DMS 273 treated with DMSO at 0.1 percent for 48 hours (cell line): ENCODE measurements at places on chromosomes 11 and 22.

GRCh38 chr11:17472467-17472866 lies 4.2 kb downstream of the ABCC8 start:
- DNase-seq, result no peak

GRCh38 chr11:109039611-109040010 lies 374.7 kb downstream of the DDX10 start:
- no peak for DNase-seq

- DNase-seq, result no peak
Observed at GRCh38 chr22:37559901-37560607, at the start of gene CDC42EP1. TSS of gene CDC42EP1 (plus strand) at chr22:37560480. CDS start at chr22:37566350, 5,870 bp downstream.

GRCh38 chr22:23163665-23164064 lies 16.6 kb upstream of the BCR start:
- DNase-seq, result peak; percentile 28

DNA sequence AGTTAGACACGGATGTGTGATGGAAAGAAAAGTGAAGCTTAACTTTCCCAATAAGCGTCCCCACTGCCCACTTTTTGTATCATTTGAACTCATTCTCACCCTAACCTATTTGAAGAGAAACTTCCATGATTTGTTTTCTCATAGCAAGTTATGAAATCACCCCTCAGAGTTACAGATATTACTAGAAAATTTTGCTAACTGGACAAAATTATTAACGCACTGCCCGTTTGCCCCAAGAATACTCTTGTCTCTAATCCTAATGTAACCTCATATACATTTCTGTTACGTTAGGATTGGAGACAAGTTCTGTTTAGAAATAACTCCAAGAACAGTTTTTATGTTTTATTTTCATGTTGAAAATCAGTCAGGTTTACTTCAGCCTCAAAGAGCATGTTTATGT lies 25.5 kb downstream of the TOM1 start:
- DNase-seq, result no peak

- DNase-seq, result no peak
Observed at GRCh38 chr11:11075515-11076171, 217.8 kb upstream of the ZBED5 start.

DNA sequence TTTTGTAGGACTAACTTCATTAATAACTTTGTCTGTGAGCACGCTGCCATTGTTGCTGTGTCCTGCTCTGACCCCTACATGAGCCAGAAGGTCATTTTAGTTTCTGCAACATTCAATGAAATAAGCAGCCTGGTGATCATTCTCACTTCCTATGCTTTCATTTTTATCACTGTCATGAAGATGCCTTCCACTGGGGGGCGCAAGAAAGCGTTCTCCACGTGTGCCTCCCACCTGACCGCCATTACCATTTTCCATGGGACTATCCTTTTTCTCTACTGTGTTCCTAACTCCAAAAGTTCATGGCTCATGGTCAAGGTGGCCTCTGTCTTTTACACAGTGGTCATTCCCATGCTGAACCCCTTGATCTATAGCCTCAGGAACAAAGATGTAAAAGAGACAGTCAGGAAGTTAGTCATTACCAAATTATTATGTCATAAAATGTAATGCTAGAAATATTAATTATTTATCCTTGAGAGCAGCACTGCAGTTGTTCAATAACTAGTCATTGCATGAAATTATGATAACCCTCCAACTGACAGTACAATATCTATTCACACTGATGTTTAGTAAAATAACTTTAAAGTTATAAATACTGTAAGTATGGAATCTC lies 46.4 kb upstream of the OR5D13 start:
- DNase-seq, result no peak
